ENCODE measurements at places on chromosomes 1 and 21.

GRCh38 chr1:81439046-81439823 lies 361.5 kb upstream of the ADGRL2 start:
- no peak for DNase-seq

DNA sequence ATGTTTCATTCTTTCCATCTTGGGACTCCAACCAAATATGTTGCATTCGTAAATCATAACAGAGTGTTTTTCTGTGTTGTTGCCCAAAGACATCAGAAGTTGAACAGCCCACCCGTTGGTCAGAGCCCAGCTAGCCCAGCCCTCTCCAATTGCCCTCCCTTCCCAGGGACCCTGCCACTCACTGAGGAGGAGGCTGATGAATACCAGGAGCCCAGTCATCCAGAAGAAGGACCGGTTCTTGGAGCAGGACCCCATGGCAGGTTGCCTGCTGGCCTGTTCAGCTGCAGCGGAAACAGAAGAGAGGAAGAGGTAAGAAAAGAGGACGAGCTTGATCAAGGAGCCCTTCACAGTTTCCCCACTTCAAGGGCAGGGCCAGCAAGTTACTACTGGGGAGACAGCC lies 172.2 kb upstream of the ETV3 start:
- DNase-seq, result no peak

- DNase-seq, result no peak
Observed at GRCh38 chr1:66226985-66227384, 307.0 kb upstream of the SGIP1 start.

DNA sequence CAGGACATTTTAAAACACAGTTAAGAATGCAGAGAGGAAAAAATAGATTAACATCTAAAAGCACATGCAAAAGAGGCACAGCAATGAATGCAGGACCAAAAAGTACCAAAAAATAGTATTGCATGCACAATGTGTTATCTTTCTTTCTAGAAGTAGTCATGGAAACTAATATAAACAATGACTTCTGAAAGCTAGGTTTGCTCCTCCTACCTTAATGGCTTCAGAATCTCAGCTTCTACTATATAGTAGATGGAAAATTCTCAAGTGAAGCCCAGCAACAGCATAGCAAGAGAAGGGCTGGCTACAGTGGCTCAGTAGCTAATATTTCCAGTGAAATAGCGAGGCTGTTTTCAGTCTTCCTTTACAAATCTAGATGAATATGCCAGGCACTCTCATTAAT lies 125.1 kb downstream of the CRB1 start:
- DNase-seq, result no peak

DNA sequence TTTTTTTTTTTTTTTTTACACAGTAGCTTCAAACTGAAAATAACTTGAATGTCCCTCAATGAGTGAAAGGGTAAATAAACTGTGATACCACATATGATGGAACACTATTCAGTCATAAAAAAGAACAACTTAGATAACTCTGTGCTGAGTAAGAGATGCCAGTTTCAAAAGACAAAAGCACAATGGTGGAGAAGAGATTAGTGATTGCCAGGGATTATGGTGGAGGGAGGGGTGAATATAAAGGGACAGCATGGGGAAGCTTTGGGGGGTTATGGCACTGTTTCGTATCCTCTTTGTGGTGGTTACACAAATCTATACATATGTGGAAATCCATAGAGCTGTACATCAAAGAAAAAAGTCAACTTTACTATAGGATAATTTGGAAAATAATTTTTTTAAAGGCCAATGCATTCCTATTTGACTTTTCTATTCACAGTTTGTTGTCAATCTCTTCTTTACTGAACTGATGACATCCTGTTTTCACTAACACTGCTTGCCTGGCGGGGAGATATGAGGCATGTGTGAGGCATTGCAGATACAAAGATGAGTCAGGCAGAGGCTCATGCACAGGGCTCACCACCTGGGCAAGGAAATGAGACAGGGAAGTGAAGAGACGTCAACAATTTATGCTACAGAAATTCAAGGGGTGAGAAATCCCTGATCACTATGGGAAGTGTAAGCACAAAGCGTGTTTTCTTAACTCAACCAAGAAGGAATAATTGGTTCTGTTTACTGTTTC lies 302.7 kb downstream of the DUSP10 start:
- no peak for DNase-seq

- DNase-seq, result no peak
Observed at GRCh38 chr1:223183268-223183862, 40.3 kb upstream of the TLR5 start.

DNA sequence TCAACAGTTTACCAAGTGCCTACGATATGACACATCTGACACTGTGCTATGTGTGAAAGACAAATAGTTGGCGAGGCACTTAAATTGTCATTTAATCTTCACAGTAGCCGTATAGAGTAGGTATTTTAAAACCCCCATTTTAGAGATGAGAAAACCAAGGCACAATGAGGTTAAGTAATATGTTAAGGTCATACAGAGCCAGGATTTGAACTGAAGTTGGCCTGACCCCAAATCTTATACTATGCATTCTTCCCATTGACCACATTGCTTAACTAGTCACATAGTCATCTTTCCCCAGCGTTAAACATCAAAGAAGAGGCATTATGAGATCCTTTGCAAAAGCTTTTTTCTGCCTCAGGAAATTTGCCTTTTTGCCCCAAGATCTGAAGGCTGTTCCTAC lies 3.9 kb downstream of the INKA2 start:
- DNase-seq, result no peak

- no peak for DNase-seq
Observed at GRCh38 chr21:19029816-19030215, 626.2 kb upstream of the TMPRSS15 start.

- DNase-seq, result no peak
Observed at GRCh38 chr1:191206513-191207207, 729.0 kb upstream of the BRINP3 start.

GRCh38 chr1:228955691-228956090 lies 220.4 kb downstream of the RHOU start:
- DNase-seq, result no peak

DNA sequence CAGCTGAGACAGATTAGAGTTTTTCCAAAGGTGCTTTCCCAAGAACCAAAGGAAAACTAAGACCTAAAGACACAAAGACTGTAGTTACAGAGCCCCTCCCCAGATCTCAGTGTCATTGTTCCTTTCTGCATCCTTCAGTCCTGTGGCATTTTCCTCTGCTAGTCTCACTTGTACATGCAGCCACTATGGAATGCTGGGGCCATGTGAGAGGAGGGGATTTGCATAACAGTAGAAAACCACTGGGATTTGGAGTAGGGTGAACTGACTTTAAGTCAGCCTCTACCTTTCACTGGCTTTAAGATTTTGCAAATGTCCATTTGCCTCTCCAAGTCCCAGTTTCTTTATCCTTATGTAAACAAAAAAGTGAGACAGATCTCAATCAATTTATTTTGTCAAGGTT lies 119.4 kb upstream of the F3 start:
- no peak for DNase-seq

GRCh38 chr1:33094971-33095604 lies 14.1 kb downstream of the AZIN2 start:
- DNase-seq, result no peak

GRCh38 chr21:16409352-16409751 lies 679.6 kb downstream of the USP25 start:
- no peak for DNase-seq

GRCh38 chr1:6961289-6961688 lies 176.0 kb downstream of the CAMTA1 start:
- no peak for DNase-seq

- DNase-seq, result no peak
Observed at GRCh38 chr1:199784138-199784895, 243.2 kb upstream of the NR5A2 start.

DNA sequence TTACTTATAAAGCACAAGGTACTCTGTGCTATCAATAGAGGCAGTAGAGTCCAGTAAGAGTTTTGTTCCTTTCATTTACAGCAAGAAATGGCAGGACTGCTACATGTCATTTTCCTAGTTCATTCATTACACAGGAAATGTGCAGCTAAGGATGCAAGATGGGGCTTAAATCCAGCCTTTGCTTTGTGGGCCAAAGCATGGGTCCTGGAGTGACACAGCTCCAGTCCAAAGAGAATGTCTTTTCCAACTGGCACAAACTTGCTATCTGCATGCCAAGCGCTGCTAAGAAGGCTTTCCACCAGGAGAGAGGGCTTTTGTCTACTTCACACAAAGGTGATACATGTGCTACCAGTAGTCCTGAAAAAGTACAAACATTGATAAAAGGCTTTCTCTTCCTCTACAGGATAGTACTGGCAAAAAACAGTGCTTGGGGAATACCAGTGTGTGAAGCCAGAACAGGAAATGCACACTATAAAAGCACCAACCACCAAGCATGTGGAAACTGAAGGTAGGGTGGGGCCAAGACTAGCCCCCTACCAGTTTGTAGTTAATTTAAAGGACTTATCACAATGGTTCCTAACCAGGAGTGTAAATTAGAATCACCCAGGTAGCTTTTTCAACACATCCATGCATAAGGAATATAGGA lies 68.7 kb downstream of the ARID4B start:
- no peak for DNase-seq

- no peak for DNase-seq
Observed at GRCh38 chr1:22854688-22855565, 117.7 kb downstream of the LACTBL1 start.

GRCh38 chr1:50873458-50874187 lies 86.4 kb downstream of the FAF1 start:
- DNase-seq, result peak; percentile 62

GRCh38 chr1:168146160-168146539 lies 9.4 kb upstream of the GPR161 start:
- DNase-seq, result no peak

DNA sequence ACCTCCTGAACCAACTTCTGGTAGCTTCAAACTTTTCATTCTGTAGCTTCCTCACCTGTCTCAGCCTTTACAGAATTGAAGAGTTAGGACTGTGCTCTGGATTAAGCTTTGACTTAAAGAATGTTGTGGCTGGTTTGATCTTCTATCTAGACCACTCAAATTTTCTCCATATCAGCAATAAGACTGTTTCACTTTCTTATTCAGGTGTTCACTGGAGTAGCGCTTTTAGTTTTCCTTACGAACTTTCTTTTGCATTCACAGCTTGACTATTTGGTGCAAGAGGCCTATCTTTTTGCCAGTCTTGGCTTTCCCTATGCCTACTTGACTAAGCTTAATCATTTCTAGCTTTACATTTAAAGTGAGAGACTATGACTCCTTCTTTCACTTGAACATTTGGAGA lies 31.5 kb downstream of the FGGY start:
- DNase-seq, result no peak

GRCh38 chr1:26833432-26834405 lies 7.2 kb downstream of the ZDHHC18 start:
- DNase-seq, result no peak

GRCh38 chr1:113219377-113219776 lies 146.4 kb downstream of the LRIG2 start:
- DNase-seq, result no peak

GRCh38 chr1:152001631-152002584 lies 8.2 kb upstream of the S100A10 start:
- peak; percentile 74 for DNase-seq

DNA sequence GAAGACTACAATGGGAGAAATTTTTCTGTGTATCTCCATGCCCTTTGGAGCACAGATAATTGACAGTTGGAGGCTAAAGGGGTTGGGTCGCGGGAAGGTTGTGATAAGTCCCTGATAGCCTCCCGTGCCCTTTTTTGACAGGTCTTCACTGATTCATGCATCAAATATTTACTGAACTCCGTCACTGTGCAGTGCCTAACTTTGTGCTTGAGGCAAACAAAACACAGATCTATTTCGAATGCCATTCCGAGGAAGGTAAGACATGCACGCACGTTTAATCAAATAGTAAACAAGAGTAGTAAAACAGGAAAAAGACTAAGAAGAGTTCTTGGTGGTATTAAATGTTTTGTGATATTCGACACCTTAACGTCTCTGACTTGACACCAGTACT lies 494 bp upstream of the PIP5K1A start:
- no peak for DNase-seq

- no peak for DNase-seq
Observed at GRCh38 chr1:223525957-223526356, 132.7 kb downstream of the CCDC185 start.

GRCh38 chr1:231420299-231420958 lies 1.7 kb downstream of the EGLN1 start:
- DNase-seq, result no peak

DNA sequence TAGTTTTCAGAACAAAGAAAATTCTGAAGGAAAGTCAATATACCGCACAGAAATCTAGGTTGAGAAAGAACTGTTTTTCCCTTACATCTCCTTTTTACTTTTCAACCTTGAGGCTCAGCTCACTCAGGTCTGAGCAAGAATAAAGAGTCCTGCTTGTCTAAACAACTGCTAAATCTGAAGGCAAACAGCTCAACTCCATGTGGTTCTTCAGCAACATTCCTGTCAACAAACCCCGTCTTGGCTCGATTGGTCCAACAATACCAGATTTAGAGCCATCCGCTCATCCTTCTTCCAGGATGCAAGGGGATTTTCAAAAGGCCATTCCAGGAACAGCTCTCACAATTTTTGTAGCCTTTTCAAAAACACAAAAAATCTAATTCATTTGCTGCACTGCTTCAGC lies 119.8 kb downstream of the HLCS start:
- DNase-seq, result no peak

DNA sequence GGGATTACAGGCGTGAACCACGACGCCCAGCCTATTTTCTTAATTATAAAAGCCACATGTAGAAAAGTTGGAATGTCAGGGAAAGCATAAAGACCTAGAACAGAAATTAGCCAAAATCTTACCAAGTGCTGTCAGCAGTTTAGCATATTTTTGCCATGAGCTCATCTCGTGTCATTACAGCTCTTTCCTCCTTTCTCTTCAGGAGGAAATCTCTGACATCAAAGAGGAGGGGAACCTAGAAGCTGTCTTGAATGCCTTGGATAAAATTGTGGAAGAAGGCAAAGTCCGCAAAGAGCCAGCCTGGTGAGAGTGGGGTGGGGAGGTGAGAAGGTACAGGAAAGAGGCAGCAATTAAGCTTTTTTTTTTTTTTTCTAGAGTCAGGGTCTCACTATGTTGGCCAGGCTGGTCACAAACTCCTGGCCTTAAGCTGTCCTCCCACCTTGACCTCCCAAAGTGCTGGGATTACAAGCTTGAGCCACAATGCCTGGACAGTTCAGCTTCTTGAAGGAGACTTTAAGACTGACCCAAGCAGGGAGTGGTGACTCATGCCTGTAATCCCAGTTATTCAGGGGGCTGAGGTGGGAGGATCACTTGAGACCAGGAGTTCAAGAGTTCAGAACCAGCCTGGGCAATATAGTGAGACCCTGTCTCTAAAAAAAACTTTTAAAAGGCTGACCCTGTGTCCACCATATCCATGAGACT lies 8.4 kb upstream of the BGLAP start:
- no peak for DNase-seq

GRCh38 chr1:62301726-62302390 lies 17.4 kb downstream of the KANK4 start:
- DNase-seq, result no peak

DNA sequence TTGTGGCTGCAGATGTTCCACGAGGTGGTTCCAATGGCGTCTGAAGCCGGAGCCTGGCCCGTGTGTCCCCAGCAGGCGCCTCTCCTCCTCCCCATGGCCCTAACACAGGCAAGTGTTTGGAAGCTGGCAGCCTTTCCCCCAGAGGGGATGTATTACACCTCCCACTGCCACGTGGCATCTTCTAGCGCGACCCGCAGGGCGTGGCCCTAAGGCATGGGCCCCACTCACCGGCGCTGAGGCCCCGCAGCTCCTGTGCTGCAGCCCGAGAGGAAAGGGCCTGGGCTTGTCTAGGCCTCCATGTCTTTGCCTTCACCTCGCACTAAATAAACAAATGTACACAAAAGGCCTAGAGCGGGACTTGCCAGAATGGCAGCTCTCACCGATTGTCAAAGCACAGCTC lies 37.9 kb downstream of the SLC66A1 start:
- DNase-seq, result no peak

Measured in dorsolateral prefrontal cortex (tissue), 122 donors.